ENCODE measurements at places on chromosomes 1 and 21.

DNA sequence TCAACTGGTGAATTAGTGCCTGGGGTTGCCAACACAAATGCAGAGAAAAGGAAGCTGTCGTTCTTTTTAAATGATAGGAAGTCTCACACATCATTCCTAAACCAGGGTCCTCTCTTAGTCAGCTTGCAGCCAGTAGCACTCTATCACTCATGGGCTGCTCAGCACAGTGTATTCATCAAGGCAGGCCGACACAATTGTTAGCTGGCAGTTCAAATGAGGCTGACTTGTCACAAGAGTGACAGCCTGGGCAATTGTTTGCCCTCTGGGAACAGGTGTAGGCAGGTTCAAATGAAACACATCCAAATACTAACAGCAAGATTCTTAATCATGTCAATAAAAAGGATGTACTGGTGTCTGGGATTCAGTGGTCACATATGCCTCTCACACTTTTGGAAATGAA lies 76.9 kb downstream of the ERICH3 start:
- DNase-seq = no peak

GRCh38 chr1:223066415-223066814 lies 76.6 kb downstream of the TLR5 start:
- DNase-seq = no peak

- DNase-seq = no peak
These were observed 78.3 kb downstream of the ADAMTS1 start for GRCh38 chr21:26766826-26767325.

GRCh38 chr1:203627398-203627797 lies 766 bp downstream of the ATP2B4 start:
- no peak for DNase-seq

DNA sequence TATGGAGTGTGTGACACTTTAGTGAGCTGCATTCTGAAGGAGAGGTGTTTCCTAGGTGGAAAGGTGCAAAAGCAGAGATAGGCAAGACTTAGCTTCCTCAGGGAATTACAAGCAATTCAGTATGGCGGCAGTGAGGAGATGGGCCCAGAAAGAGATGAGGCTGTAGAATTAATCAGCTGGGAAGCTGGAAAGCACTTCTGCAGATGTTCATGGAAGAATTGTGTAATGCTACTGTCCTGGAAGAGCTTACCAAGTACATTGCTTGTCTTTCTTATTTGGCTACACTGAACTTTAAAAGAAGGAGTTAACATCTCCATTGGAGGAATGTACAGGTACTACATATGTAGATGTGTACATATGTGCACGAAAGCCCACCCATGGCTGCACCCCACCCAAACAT lies 103.7 kb upstream of the DPT start:
- no peak for DNase-seq

- no peak for DNase-seq
These were observed 25.6 kb downstream of the PHACTR4 start for GRCh38 chr1:28395181-28395580.

- no peak for DNase-seq
These were observed 26.7 kb upstream of the RSPO1 start for GRCh38 chr1:37661401-37661800.

GRCh38 chr21:16707274-16707673 lies 805.6 kb upstream of the CXADR start:
- DNase-seq = no peak

DNA sequence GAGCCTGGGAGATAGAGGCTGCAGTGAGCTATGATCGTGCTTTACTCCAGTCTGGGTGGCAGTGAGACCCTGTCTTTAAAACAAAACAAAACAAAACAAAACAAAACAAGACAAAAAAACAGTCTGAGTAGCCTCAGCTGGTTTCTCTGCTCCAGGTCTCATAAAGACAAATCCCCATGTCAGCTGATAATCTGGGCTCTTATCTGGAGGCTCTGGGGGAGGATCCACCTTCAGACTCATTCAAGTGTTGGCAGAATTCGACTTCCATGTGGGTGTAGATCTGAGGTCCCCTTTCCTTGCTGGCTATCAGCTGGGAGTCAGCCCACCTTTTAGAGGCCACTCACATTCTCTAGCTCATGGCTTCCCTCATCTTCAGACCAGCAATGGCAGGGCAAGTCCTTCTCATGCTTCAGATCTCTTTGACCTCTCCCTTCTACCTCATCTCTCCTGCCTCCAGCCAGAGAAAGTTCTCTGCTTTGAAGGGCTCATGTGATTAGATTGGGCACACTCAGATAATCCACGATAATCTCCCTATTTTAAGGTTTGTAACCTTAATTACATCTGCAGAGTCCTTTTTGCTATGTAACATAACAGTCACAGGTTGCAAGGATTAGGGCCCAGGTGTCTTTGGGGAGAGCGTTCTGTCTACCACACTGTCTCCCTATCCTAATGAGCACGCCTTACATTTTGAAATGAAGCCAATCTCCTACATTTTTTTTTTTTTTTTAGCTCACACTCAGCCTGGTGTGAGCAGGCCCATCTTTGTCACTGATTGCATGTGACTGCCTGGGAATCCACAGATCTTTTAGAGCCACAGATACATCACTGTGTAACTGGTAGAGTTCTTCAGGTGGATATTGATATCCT lies 7.5 kb upstream of the PYCR2 start:
- no peak for DNase-seq

DNA sequence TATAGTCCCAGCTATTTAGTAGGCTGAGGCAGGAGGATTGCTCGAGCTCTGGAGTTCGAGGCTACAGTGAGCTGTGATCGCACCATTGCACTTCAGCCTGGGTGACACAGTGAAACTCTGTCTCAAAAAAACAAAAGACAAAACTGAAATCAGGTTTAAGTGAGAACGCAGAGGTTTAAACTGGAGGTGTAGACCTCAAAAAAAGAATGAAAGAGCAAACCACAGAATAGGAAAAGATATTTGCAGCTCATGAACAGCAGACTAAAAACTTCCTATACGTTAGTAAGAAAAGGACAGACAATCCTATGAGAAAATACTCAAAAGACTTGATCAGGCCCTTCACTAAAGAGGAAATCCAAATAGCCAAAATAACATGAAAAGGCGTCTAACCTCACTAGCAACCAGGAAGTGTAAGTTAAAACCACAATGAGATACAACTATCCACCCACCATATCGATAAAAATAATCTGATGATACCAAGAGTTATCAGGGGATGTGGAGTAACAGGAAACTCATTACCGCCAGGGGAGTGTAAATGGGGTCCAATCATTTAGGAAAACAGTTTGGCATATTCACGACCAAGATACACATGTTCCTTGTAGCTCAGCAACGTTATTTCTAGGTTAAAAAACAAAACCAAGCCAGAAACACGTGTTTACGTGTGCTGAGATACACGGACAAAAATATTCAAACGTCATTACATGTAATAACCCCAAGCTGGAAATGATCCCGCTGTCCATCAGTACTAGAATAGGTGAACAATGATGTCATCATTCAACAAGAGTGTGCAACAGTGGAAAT lies 9.8 kb downstream of the TNFRSF9 start:
- peak; percentile 37 for DNase-seq

DNA sequence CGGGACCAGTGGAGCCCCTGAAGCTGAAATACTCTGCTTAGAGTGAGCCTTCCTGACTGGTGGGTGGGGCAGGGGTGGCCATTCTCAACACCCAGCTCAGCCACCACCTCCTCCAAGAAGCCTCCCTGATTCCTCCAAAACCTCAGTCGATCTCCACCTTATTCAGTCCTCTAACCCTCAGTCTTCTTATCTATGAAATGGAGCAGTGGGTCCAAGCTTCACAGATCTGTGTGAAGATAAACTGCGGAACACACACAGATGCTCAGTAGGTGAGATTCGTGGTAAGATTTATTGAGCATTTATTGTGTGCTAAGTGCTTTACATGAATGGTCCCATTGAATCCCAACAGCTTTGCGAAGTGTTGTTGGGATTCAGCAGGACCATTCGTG lies 93.1 kb upstream of the RUNX3 start:
- DNase-seq = no peak

DNA sequence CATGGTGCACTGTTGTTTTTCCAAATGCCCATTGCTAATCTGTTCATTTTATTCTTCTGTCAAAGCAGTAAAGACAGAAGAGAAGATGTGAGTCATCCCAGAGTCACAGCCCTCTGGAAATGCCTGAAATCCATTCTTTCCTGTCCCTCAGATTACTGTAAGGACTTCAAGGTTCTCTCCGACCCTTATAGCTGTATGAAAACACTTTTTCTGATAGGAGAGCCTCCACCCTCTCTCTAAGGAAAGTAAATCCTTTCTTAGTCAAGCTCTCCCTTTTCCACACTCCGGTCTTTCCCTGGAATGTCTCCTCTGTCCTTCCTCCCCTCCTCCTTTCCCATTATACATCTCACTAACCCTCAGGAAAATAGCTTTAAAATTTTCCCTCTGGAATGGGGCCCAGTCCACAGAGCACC lies 3.5 kb upstream of the PRDX6 start:
- DNase-seq = no peak

GRCh38 chr1:155051777-155052398 lies 772 bp downstream of the ADAM15 start:
- DNase-seq = peak; percentile 53

DNA sequence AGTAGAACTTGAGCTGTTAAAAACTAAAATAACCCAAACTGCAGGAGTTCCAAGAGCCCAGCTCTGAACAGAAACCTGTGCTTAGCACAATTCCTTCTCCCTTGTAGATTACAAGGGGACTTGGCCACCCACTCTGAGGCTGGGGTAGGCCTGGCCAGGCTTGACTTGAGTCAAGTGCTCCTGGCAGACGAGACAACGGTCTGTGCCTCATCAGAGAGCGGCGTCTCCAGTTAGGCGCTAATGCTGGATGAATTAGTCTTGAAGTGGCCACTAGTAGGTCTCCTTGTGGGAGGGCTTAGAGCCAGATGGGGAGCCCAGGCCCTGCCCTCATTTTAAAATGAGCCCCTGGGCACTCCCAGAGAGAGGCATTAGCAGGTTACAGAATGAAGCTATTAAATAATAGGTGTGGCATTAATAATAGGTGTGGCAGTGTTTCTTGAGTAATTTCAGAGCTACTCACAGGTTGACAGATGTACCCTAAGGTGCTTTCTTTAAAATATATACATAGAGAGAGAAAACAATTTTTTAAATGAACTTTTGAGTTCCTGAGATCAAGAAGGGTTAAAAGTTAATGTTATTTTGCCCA lies 1.1 kb downstream of the EEIG2 start:
- DNase-seq = peak; percentile 66

DNA sequence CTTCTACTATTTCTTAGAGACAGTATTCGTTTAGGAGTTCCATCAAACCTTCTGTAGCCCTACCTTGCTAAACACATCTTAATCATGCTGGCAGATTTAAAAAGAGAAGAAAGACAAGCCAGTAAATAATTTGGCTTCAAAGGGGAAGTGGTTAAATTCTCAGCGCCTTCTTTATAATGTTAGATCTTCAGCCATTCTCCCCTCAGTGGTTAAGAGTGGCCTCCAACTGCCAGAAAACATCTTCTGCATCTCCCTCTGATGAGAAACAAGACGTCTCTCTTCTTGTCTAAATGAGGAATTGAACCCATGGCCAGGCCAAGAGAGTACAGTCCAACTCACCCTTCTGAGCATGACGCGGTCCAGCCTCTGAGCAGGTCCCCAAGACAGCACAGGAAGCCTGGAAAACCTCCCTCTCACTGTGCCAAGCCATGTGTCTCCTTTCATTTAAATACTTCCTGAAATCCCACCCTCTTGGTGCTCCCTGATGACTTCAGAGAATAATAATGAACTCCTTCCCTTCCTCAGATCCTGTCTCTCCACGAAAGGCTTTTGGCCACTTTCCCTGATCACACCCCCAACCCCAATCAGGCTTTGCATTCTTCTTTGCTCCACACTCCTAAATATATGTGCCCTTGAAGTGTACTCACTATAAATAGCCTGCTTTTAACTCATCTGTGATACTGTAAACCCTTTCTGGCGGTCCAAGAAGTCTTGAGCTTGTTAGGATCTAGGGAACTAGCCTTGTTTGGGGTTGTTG lies 16.4 kb upstream of the LRRC52 start:
- DNase-seq = no peak

DNA sequence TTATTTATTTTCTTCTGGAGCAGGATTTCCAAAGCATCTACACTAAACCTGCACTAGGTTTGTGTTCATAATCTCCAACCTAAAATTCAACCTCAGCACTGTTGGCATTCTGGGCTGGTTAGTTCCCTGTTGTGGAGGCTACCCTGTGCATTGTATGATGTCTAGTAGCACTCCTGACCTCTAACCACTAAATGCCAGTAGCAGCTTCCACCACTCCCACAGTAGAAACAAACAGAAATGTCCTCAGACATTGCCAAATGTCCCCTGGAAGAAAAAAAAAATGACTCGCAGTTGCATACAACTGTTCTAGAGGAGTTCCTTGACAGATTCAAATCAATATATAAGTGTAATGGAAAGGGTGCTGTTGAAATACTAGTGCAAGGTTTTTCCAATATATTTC lies 18.9 kb downstream of the GRIK1 start:
- no peak for DNase-seq

- no peak for DNase-seq
These were observed 143.3 kb downstream of the MRPS6 start for GRCh38 chr21:34216718-34217032.

DNA sequence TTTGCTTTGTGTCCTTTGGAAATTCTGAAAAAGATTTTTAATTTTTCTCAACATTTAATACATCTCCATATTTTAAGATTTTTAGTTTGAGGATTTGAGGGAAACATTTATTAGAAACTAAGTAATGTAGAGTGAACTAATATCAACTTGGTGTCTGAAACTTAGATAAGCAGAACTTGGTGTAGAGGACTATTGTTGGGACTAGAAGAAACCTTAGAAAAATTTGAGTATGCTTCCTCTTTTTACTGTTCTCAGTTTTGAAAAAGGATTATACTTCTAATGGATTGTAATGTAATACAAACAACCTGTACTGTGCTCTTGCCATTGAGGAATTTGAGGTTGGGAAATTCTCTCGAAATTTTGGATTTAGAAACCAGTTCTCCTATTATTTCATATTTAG lies 2.4 kb downstream of the FNBP1L start:
- DNase-seq = no peak

DNA sequence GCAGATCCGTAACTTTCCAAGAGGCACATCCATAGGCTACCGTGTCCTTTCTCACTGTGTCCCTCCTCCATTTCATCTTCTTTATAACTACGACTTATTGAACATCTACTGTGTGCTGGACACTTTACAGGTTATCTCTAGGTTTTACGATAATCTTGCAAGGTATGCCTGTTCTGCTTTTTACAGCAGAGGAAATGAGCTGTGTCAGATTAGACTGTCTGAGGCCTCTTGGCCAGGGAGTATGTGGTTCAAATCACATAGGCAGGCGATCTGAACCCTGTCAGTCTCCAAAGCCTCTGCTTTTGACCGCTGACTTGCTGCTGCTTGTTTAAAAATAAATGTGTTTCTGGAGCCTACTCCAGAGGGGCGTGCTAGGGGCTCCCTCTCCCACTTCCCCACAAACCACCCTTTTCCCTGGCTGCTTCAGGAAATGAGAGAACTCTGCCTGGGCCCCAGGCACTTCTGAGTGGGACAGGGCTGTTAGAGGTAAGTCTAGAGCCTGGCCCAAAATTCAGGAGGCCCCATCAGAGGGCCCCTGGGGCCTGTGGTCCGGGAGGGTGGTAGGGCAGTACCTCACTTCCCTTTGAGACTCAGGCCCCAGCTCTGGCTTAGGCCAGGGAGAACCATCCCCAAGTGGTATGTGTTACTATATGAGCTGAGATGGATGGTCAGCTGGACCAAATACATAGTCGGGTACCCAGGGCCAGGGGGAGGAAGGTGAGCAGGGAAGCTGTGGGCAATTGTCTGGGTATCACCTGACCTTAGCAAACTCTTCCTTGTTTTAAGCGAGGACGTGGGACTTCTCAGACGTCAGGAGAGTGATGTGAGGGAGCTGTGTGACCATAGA lies 4.4 kb downstream of the PSEN2 start:
- DNase-seq = no peak

Measured in activated naive CD4-positive, alpha-beta T cell treated with anti-CD3 and anti-CD28 coated beads for 36 hours (primary cell).